ENCODE measurements at places on chromosomes 3 and 15.
A peak's percentile ranks its signal among the peaks of the same experiment; 100 is the strongest.

DNA sequence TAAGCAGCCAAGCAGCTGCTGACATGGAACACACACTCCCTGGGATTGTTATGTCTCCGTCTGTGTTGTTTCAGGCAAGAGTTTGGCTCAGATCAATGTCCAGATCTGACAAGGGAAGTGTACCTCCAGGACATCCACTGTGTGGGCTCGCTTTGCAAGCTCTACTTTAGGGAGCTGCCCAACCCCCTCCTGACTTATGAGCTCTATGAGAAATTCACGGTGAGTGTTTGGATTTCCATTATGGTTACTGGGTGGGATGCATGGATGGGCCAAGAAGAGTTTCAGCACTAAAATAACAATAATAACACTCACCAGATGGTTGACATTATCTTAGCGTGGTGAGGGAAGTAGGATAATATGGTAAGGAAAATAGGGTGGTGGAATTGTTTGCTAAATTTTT, 74.1 kb downstream of the ARHGAP31 start:
- no peak for DNase-seq

DNA sequence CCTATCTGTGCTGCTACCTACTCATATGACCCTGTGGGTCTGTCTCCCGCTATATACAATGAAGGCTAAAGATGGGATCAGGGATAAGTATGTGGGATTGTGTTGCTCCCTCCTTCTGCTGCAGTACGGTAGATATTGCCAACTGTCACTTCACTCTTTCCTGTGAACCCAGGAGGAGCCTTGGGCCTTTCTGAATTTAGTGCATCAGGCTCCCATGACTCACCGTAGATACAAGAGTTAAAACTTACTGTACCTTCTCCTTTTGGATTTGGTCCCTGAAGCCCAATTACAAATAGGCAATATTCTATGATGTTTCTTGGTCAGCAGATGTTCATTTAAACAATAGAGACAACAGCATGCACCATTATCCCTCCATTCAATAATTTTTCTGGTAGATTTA, 27.4 kb downstream of the MITF start:
- DNase-seq, result no peak

GRCh38 chr3:18888370-18888769, 259.9 kb upstream of the KCNH8 start:
- no peak for DNase-seq

GRCh38 chr3:189820365-189820720, 189.2 kb downstream of the TP63 start:
- no peak for DNase-seq

DNA sequence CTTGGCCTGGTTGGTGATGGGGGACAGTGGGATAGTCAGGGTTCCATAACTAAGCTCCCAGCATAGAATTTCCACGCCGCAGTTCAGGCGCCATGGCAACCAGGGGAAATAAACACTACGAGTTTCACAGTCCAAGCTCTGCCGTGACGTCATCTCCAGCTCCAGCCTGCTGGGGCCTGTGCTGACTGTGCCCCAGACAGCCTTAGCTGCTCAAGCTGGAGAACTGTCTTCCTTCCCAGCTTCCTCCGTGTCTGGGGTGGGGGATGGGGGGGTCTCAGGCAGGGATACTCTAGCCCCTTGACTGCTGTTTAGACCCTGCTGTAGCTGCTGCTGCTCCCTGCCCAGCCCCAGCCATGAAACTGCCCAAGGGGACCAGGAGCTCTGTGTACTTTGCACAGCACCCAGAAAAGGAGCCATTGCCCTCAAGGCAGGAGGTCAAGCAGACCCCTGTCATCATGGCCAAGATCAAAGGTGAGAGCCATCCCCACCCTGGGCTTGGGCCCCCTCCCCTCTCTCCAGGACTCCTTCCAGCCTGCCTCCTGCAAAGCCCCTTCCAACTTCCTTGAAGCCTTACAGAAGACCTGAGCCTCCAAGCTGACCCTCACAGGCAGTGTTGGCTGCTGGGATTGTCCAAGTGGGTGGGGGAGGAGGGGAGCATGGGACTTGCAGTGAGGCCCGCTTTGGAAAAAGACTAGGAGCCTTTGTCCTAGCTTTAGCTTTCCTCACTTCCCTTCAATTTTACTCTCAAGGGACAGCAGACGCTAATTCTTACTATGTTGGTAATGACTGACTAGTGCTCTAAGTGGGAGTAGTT, 11.4 kb upstream of the CSPG4 start:
- peak; percentile 36 for DNase-seq

GRCh38 chr15:25022233-25022632, 67.4 kb downstream of the SNRPN start:
- no peak for DNase-seq

DNA sequence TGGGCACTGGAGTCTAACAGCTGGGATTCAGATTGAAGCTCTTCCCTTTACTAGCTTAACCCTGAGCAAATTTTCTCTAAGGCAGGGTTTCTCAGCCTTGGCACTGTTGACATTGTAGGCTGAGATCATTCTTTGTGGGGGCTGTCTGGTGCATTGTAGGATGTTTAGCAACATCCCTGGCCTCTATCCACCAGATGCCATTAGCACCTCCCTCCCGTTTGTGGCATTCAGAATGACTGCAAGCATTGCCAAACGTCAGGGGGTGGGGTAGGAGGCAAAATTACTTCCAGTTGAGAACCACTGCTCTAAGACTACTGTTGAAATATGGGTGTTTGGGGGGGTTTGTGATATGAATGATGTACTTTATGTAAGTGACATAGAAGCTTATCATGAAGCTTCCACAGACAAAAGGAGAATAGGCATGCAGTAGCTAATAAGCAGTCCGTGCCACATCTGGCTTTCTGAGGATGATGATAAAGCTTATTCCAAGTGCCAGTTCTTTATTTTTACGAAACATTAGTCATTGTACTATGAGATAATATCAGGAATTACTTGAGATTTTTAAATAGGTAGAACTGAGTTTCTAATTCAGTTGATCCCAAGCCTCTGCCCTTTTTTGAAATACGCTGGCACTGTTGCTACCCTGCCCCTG, 39.3 kb downstream of the NKIRAS1 start:
- no peak for DNase-seq

GRCh38 chr3:182136008-182136910, 424.5 kb downstream of the SOX2 start:
- peak; percentile 94 for DNase-seq

GRCh38 chr3:113638910-113639309, 57.5 kb downstream of the USF3 start:
- DNase-seq, result no peak

GRCh38 chr15:39578851-39579486, 1.9 kb upstream of the THBS1 start:
- no peak for DNase-seq

- DNase-seq, result no peak
These were observed 22.7 kb downstream of the ABHD6 start for GRCh38 chr3:58260261-58260731.

All from NCI-H146 (cell line).